Left ventricle myocardium inferior (tissue), 1 donor: ENCODE measurements at places on chromosomes 11 and 22.

DNA sequence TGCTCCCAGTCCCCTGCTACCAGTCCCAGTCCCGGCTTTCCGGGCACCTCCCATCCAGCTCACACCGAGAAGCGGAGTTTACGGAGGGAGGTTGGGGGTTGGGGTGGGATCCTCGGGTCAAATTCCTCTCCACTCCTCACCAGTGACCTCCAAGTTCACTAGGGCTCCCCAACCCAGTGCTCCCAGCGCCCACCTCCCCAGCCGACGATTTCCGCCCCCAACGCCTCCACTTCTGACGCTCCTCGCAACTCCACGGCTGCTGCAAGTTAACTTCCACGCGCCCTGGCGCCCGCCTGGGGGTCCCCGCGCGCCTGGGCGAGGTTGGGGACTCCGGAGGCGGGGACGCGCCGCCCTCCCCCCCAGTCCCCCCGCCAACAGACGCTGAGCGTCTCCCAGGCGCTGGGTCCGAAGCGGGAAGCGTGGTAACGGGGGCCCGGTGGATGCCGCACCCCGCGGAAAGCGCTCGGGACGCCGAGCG, 526 bp downstream of the TPST2 start:
- DNase-seq: peak; percentile 23

DNA sequence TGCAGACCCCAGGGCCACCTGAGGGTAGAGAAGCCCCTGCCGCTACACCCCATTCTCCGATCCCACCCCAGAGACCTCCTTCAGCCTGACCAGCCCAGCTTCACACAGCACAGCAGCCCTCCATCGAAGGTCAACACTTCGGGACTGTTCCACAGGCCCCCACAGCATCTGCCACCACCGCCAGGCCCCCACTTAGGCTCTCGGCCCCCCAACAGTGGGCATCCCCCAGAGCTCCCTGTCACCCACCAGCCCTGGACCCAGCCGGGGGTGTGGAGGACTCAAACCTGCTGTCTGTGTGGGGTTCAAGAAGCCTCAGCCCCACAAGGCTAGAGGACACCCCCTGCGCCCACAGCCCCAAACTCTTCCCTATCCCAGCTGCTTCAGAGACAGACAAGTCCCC, 6.2 kb downstream of the SBF1 start:
- no peak for DNase-seq

GRCh38 chr22:40585310-40585751, 51.2 kb downstream of the MRTFA start:
- no peak for DNase-seq

DNA sequence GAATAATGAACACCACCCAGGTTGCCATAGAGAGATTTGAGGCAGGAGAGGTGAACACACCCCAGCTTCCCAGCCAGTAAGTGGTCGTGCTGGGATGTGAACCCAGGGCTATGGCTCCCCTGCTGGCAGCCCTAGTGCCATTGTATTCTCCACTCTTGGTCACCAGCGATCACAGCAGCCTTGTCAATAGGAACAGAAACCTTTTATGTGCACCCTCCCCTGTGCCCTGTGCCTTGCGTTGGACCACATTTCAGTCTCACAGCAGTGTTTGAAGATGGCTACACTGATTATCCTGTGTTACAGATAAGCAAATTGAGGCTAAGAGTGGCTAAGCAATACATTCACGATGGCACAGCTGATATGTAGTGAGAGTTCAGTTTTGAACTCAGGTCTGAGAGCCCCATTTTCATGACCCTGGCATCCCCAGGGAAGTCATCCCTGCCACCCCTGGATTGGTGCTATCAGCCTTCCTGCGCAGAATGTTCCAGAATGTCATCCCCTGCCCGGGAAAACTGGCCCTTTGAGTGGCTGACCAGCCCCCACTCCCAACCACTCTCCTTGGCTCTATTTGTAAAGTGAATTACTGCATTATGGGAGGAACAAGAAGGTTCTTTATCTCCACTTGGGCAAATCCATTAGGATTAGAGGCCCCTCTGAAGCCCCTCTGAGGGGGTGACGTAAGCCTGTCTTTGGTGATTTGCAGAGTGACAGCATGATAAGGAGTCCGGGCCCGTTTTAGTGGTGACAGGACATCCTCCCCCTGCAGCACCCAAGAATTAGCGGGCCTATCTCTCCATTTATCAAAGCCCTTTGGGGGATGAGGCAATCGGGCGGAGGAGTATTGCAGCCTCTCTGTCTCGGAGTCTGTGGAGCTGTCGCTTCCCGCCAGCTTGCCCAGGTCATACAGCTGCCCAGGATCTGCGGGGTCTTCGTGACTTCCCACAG, 30.9 kb downstream of the SMIM38 start:
- DNase-seq: no peak

DNA sequence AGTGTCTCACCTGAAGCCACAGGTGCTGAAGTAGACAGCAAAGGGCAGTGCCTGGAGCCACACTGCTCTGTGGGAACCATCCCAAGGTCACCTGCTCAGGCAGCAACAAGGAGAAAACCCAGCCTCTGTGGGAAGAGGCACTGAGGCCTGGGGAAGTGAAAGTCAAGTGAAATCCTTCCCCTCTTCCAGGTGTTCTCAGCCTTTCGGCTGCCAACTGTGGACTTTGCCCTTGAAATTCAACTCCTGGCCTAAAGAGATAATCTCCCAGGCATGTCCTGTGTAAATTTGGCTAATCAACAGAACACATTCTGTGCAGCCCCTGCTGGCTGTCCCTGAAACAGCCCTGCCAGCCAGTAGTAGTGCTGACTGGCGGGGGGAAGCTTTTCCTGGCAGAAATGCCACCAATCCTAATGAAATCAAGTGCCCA, 112.1 kb downstream of the RPL27A start:
- no peak for DNase-seq

DNA sequence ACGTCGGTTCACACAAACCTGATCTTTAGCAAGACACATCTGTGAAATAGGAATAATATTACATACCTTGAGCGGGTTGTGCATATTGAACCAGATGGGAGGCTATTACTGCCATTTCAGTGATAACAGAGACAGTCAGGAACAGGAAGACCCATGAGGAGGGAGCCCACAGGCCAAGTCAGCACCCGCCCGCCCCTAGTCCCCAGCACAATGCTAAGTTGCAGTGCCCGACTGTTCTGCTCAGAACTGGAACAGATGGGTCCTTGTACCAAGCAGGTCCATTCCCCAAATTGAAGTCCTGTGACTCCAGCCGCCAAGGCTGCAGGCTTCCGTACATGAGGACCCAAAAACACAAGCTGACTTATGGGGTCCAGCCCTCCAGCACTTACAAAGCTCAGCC, 9.3 kb downstream of the CXCR5 start:
- no peak for DNase-seq

GRCh38 chr11:130548491-130548833, 100.0 kb downstream of the ADAMTS15 start:
- no peak for DNase-seq

GRCh38 chr22:44685384-44686056, 16.5 kb upstream of the PRR5 start:
- no peak for DNase-seq

GRCh38 chr11:73551677-73552076, 46.2 kb downstream of the FAM168A start:
- DNase-seq: no peak

DNA sequence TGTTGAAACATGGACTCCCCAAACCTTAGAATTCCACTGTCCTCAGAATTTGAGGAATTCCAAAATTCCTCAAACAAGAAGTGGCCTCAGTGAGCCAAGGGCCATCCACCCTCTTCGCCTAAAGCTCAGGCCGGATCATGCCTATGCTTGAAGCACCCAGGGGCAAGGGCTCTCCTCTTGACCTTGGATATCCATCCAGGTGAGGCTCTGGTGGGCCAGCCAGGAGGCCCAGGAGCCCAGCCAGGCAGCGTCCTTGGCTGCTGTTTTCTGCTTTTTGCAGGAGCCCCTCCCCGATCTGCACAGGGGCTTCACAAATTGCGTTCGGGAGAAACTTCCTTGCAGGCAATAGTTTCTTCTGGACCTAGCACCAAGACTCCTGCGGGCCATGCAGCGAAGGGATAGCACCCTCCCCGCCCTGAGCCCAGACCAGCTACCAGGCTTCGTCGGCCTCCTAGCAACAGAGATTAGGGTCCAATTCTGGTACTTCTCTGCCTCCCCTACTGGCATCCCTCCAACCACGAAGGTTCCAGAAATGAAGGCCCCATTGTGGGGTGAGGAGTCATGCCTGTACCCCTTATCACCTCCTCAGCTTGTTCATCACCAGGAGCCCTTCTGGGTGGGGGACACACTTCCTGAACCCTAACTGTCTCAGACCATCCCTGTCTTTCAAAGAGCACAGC, 2.0 kb downstream of the PHLDA2 start:
- DNase-seq: peak; percentile 6

GRCh38 chr22:20204311-20204710, 53.5 kb upstream of the CCDC188 start:
- DNase-seq: no peak

- DNase-seq: no peak
Observed at GRCh38 chr11:94455861-94456260, 37.8 kb downstream of the MRE11 start.
